Skin of body (tissue), 3 donors: ENCODE measurements at places on chromosomes 2 and 18.

- no peak for DNase-seq
Measured at GRCh38 chr2:64466478-64467085, 12.6 kb downstream of the LGALSL start.

GRCh38 chr2:144389151-144389929 lies 130.6 kb downstream of the ZEB2 start:
- DNase-seq: no peak

DNA sequence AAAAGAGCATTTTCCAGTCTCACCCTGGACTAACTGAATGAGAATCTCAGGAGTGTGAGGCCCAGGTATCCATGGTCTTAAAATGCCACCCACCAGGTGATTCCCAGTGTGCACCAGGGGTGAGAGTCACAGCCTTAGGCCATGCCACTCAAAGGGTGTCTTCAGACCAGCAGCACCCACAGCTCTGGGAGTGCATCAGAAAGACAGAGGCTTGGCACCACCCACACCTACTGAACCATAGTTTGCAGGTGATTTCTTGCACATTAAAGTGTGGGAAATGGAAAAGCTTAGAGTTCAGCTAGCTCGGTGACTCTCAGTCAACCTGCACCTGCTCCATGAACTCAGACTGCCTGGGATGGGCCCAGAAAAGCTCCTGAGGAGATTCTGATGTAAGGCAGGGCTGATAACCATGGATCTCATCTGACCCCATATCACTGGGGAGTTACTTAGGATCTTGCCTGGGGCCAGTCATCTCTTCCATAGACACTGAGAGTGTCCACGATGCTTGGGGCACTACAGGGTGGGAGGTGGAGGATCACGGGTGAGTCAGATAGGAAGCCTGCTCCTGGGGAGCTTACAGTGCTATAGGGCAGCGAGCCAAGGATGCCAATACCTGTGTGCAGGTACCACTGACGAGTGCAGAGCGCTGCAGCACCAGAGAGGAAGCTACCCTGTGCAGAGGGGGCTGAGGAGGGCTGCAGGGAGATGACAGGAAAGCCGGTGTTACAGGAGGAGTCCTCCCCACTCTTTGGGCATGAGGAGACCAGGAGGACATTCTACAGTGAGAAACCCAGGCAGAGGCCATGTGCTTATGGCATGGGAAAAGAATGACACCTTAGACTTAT lies 4.6 kb downstream of the IL37 start:
- no peak for DNase-seq

DNA sequence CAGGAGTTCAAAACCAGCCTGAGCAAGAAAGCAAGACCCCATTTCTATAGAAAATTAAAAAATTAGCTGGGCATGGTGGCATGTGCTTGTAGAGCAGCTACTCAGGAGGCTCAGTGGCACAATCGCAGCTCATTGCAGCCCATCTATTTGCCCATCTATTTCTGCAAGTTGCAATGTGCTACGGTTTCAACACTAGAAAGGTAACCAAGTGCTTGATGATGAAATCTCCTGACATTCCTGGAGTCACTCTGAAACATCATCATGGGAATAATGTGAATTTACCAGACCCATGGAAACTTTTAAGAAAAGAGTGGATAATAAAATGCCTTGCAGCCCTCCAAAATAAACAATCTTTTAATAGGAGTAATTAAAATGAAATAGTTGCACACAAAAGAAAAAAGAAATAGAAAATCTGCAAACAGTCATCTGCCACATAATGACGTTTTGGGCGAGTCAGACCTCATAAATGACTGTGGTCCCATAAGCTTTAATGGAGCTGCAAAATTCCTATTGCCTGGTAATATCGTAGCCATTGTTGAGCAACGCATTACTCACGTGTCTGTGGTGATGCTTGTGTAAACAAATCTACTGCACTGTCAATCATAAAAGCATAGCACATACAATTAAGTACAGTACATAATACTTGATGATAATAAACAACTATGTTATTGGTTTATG lies 46.6 kb upstream of the AMMECR1L start:
- no peak for DNase-seq

GRCh38 chr2:111251711-111252110 lies 131.0 kb downstream of the BCL2L11 start:
- no peak for DNase-seq

GRCh38 chr18:74496508-74497323 lies 553 bp downstream of the CNDP2 start:
- DNase-seq: peak; percentile 43

DNA sequence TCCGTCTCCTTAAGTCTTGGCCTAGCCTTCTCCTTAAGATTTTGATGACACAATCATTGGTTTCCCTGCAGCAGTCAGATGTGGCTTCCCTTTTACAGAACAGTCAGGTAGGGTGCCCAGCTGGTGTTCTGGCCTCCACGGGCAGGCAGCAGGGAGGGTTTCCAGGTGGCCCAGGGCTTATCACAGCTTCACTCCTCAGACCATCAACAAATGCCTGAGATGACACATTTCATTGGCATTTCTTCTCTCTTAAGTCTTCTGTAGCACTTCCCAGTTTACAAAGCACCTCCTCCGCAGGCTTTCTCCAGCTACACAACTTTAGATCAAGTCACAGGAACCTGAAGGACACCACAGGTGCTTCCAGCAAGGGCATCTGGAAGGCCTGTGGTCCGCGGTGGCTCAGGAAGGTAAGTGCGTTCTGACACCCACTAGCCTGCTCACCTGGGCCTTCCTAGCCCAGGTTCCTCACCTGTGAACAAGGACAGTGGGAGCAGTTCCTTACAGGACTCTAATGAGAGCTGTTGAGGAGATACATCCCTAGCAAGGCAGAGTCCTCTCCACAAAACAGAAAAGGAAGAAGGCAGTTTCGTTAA lies 37.6 kb downstream of the PTPN18 start:
- DNase-seq: no peak

GRCh38 chr2:152227969-152228592 lies 52.5 kb upstream of the STAM2 start:
- peak; percentile 39 for DNase-seq

GRCh38 chr2:186560254-186560653 lies 29.6 kb upstream of the ITGAV start:
- DNase-seq: no peak

DNA sequence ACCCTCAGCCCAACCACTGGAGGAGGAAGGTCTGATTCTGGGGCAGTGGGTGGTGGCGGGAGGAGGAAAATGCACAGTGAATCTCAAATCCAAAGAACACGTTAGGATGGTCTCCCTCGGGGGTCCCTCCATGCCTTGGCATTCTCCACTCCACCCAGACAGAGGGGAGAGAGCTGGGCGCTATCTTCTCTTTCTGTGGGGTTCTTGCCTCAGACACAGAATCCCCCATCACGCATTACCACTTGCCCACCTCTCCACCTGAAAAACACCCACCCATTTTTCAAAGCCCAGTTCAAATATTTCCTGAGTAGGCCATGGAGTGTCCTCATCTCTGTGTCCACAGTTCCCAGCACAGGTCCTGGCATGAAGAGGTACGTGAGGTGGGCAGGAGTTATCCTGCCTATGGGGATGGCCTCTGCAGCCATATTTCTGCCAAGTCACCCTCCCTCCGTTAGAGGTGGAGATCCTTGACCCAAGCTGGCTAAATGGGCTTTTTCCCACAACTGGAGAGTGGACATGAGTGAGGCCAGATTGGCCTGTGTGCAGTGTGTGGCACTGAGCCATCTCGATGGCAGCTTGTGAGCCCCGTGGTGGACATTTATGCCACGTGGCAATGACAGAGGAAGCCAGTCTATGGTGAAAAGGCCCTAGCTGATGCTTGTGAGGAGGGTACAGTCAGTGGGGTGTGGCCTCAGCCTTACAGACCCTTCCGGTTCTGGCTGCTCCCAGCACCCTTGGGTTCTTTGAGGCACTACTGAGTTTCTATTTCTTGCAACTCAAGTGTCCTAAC lies 9.5 kb upstream of the TEX261 start:
- no peak for DNase-seq

- DNase-seq: no peak
Measured at GRCh38 chr18:5419030-5419429, 123.5 kb upstream of the ZBTB14 start.

GRCh38 chr2:203484266-203485112 lies 50.6 kb downstream of the RAPH1 start:
- no peak for DNase-seq

DNA sequence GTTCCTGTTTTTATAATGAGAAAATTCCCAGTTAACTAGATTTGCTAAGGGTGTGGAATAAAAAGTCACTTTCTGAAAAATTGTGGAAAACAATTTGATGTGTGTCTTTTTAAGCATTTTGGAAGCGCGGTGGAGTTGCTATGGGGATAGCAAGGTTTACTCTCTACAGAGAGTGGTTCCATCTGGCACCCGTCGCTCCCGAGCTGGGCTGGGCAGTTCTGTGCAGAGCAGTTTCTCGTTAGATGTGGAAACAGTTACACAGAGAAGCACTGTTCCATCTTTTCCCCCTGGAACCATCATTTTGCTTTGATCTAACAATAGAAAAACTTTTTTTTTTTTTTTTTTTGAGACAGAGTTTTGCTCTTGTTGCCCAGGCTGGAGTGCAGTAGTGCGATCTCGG lies 17.4 kb downstream of the LDLRAD4 start:
- DNase-seq: peak; percentile 87

DNA sequence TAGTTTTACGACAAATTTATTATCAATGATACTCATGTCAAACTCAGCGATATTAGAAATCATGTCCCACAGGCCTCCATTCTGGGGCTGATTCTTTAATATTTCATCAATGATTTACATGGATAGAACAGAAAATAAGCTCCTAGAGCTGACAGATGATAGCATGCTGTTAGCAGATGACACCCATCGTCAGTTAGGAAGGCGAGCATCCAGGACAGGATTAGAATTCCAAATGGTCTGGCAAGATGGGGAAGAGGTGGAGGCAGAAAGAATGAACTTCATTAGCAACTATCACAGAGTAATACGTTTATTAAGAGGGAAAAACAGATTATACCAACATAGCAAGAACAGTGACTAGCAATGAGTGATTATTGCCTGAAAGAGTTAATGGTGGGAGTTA lies 46.2 kb upstream of the ACVR1 start:
- no peak for DNase-seq

DNA sequence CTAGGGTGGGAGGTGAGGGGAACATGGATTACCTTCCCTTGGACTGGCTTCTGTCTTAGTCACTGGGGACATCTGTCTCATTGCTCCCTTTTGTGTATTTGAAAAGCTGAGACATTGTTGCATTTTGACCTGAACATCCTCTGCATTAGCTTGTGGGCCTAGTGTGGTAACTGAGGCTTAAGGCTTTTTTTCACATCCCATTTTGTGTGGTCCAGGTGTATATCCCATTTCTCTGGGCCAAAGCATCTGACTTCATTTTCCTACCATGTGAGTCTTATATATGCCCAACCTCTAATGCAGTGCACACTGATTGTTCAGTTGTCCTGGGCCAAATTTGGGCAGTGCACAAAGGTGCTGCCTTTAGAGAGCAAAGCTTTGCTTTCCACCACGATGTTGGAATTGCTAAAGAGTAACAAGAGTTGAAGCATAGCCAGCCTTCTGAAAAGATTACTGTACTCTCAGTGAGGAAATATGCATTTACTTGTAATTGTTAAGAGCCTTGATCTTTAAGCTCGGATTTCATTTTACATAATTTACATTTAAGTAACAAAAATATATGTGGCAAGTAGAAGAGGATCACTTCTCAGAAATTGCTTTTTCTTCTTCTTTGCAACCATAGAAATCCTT lies 13.3 kb downstream of the PRKCE start:
- no peak for DNase-seq

DNA sequence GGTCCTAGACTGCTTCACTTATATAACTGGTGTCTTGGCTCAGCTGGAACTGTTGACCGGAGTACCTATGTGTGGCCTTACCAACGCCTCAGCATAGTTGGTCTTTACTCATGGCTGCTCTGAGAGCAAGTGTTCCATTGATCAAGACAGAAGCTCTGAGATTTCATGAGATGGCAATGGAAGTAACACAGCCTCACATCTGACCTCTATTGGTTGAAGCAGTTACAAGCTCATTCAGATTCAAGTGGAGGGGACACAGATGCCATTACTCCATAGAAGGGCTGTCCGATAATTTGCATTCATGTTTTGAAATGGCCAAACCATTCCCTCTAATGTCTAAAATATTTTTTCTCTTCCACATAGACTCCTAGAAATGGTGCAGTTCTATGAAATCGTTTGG lies 46.4 kb upstream of the STK39 start:
- no peak for DNase-seq

GRCh38 chr2:143142598-143142997 lies 13.4 kb downstream of the ARHGAP15 start:
- DNase-seq: no peak

DNA sequence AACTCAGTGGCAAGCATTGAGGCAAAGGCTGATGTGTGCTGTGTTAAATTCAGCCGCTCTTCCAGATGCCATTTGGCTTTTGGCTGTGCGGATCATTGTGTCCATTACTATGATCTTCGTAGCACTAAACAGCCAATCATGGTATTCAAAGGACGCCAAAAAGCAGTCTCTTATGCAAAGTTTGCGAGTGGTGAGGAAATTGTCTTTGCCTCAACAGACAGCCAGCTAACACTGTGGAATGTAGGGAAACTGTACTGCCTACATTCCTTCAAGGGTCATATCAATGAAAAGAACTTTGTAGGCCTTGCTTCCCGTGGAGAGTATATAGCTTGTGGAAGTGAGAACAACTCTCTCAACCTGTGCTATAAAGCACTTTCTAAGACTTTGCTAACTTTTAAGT lies 195.5 kb upstream of the RAB12 start:
- DNase-seq: no peak

DNA sequence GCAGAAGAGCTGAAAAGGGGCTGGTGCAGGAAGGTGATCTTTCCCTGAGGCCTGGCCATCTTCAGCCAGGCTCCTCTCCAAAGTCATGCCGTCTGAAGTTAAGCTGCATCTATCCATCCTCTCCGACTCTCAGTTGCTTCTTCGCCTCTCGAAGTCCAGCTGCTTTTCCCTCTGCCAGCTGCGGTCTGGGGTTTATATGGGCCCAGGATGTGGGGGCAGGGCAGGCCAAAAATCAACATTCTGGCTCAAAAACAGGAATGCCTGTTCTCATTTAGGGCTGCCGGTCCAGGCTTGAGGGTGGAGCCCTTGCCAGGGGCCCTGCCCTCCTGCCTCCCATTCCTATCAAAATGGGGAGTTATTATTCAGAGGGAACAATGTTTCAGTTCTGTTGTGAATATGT lies 31.2 kb downstream of the CREG2 start:
- no peak for DNase-seq

DNA sequence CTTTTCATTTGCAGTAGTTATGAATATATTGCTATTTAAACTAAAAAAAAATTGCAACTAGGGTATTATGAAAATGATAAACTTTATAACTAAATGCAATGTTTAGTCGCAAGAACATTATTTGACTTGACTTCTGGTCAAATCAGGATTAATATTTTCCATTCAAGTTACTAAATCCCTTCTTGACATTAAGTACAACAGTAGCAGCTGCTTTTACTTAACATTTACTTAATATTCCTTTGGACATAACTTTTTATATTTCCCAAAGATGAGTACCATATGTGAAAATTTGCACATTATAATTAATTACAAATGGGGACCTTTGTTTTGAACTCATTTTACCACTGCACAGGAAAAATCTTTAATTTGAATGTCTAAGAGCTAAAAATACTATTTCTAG lies 74.0 kb downstream of the PMS1 start:
- peak; percentile 28 for DNase-seq
